ENCODE measurements at places on chromosomes 2 and 18. TPM values are rescaled to one million over a fixed set of nuclear protein-coding genes. Genes with fewer than 3 reads are reported as not detected.

Gene GALNT13
- not detected for total RNA-seq

Gene MOGAT1
- not detected for total RNA-seq

DNA sequence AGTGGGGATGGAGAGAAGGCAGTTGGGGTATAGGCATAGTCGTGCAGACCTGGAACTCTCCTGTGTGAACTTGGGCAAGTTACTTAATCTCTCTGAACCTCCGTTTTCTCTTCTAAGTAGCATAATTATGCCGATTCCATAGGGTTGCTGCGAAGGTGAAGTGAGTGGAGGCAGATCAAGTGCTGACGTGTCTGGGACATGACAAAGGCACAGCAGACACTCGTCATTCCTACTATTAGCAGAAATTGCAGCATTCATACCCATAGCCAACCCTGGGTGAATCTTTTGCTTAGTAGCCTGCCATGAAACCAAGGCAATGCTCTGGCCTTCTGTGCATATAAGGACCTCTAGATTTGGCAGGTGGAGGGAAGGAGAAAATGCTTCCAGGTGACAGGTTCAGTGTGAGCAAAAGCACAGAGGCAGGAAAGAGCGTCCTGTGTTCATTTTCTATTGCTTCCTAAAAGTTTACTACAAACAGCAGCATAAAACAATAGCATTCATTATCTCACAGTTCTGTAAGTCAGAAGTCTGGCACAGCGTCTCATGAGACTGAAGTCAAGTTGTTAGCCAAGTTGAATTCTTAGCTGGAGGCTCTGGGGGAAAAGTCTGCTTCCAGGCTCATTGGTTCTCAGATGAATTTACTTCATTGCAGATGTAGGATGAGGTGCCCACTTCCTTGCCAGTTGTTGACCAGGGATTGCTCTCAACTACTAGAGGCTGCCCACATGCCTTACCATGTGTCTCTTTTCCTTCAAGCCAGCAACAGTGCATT lies 77.8 kb downstream of the CTIF start:
- H3K4me3 ChIP-seq, result no peak overlapping the region
- H3K4me1 ChIP-seq, result peaks cover 59% of the 10 kb centered on the region
- peaks cover 14% of the 10 kb centered on the region for H3K36me3 ChIP-seq
- peaks cover 7% of the 10 kb centered on the region for H3K27me3 ChIP-seq
- H3K27ac ChIP-seq, result no peak overlapping the region

DNA sequence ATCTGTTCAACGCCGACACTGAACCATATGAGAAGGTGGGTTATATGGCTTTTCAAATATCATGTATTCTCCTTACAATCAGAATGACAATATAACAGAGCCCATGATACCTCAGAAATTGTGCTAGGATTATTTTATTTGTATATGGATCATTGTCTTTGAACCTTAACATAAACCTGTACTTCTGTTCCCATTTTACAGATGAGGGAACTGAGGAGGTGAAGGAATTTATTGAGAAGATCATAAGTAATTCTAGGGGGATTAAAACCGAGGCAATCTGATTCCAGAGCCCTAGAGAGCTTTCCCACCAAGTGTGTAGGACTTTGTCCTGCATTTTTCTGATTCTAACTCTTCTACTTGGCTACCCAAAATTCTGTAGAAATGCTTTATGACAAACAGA lies 279.8 kb upstream of the FANCL start:
- no peak overlapping the region for H3K4me3 ChIP-seq
- no peak overlapping the region for H3K27ac ChIP-seq
- H3K27me3 ChIP-seq, result no peaks in the 10 kb centered on the region
- no peaks in the 10 kb centered on the region for H3K36me3 ChIP-seq
- no peaks in the 10 kb centered on the region for H3K4me1 ChIP-seq
- DNase-seq, result no peak

DNA sequence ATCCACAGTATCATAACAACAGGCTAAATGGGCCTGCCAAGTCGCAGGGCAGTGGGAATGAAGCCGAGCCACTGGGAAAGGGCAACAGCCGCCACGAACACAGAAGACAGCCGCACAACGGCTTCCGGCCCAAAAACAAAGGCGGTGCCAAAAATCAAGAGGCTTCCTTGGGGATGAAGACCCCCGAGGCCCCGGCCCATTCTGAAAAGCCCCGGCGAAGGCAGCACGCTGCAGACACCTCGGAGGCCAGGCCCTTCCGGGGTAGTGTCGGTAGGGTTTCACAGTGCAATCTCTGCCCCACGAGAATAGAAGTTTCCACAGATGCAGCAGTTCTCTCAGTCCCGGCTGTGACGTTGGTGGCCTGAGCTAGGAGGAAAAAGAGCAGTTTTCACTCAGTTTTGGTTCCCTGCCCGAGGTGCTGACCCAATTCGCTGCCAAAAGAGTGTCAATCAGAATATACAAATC lies 32.2 kb downstream of the KCTD18 start:
- H3K27ac ChIP-seq, result no peak overlapping the region
- DNase-seq, result no peak
- no peaks in the 10 kb centered on the region for H3K27me3 ChIP-seq
- H3K36me3 ChIP-seq, result peaks cover 33% of the 10 kb centered on the region
- peaks cover 40% of the 10 kb centered on the region for H3K4me1 ChIP-seq

Gene PTMA
- total RNA-seq, result 590 TPM

GRCh38 chr2:233901884-233902283 lies 15.3 kb upstream of the TRPM8 start:
- no peaks in the 10 kb centered on the region for H3K36me3 ChIP-seq
- H3K27ac ChIP-seq, result no peak overlapping the region
- peaks cover 8% of the 10 kb centered on the region for H3K27me3 ChIP-seq

Gene GPAT2
- total RNA-seq, result 37.7 TPM

Gene PUS10
- total RNA-seq, result 4.6 TPM

DNA sequence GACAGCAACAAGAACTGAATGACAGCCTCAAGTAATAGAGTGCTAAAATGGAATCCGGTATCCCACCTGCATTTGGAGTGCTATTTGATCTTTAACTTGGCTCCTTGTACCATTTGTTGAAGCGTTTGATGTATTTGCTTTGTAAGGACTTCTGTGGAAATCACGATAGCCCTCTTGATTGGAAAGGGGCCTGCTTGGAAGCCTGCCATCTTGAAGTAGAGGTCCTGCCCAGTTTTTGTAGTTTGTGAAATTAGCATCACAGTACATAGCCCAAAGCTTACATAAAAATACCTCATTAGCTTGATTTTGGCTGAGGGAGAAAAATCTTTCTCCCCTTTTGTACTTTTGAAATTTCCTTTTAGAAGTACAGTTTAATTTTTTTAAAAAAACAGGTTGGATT lies 2.7 kb downstream of the CDCA7 start:
- H3K4me3 ChIP-seq, result no peak overlapping the region
- H3K36me3 ChIP-seq, result no peaks in the 10 kb centered on the region
- no peak for DNase-seq
- H3K27ac ChIP-seq, result no peak overlapping the region
- peaks cover 18% of the 10 kb centered on the region for H3K4me1 ChIP-seq
- H3K27me3 ChIP-seq, result peaks cover 11% of the 10 kb centered on the region

GRCh38 chr2:171432206-171432968 lies 1.4 kb downstream of the METTL8 start:
- peak overlapping the region; percentile 92 for H3K4me3 ChIP-seq
- H3K4me1 ChIP-seq, result peaks cover 33% of the 10 kb centered on the region
- H3K27ac ChIP-seq, result peak overlapping the region; percentile 87
- peaks cover 41% of the 10 kb centered on the region for H3K36me3 ChIP-seq

GRCh38 chr2:164777847-164778461 lies 63.7 kb downstream of the COBLL1 start:
- no peak overlapping the region for H3K4me3 ChIP-seq
- H3K27ac ChIP-seq, result no peak overlapping the region
- peaks cover 33% of the 10 kb centered on the region for H3K4me1 ChIP-seq

DNA sequence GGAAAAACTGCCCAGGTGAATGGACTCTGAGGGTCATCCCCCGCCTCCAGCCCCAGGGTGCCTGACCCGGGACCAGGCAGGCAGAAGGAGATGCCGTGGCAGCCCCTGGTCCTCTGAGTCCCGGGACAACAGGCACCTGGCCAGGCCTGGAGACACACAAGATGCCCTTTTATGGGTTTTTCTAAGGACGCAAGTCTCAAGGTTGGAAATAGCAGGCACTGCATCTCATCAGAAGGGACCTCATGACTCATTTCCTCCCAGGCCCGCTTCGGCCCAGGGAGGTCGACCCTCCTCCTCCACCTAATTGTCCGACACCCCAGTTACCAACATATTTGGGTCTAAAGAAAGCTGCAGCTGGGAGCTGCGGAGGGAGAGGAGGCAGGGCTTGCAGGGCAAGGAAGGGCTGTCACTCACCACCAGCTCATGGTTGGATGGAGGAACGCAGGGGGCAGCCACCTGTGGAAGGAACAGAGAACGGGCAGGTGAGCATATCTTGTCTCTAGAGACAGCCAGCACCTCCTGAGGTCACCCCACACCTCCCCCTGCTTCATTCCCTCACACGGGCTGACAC lies 82.9 kb downstream of the TNS1 start:
- peak overlapping the region; percentile 89 for H3K27ac ChIP-seq
- peak overlapping the region; percentile 84 for H3K4me3 ChIP-seq
- peaks cover 85% of the 10 kb centered on the region for H3K4me1 ChIP-seq

DNA sequence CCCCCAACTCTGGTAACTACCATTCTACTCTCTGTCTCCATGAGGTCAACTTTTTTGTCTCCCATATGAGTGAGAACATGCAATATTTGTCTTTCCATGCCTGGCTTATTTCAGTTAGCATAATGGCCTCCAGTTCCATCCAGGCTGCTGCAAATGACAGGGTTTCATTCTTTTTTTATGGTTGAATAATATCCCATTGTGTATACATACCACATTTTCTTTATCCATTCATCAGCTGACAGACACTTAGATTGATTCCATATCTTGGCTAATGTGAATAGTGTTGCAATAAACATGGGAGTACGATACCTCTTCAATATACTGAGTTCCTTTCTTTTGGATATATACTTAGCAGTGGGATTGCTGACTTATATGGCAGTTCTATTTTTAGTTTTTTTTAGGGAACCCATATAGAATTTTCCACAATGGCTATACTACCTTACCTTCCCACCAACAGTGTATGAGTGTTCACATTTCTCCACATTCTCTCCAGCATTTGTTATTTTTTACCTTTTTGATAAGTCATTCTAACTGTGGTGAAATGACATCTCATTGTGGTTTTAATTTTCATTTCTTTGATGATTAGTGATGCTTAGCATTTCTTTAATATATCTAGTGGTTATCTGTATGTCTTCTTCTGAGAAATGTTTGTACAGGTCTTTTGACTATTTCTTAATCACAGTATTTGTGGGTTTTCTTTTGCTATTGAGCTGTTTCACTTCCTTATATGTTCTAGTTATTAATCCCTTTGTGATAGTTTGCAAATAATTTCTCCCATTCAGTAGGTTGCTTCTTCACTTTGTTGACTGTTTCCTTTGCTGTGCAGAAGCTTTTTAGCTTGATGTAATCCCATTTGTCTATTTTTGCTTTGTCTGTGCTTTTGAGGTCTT lies 112.2 kb downstream of the SRBD1 start:
- no peaks in the 10 kb centered on the region for H3K27me3 ChIP-seq
- H3K36me3 ChIP-seq, result peaks cover 4% of the 10 kb centered on the region

- no peak overlapping the region for H3K27ac ChIP-seq
- H3K4me3 ChIP-seq, result no peak overlapping the region
- no peaks in the 10 kb centered on the region for H3K27me3 ChIP-seq
- H3K4me1 ChIP-seq, result no peaks in the 10 kb centered on the region
- H3K36me3 ChIP-seq, result no peaks in the 10 kb centered on the region
- DNase-seq, result no peak
These were observed 136.9 kb downstream of the GAREM1 start for GRCh38 chr18:32333781-32334180.

Gene SLC4A3
- 13.4 TPM for total RNA-seq

Gene IL37
- total RNA-seq, result not detected

DNA sequence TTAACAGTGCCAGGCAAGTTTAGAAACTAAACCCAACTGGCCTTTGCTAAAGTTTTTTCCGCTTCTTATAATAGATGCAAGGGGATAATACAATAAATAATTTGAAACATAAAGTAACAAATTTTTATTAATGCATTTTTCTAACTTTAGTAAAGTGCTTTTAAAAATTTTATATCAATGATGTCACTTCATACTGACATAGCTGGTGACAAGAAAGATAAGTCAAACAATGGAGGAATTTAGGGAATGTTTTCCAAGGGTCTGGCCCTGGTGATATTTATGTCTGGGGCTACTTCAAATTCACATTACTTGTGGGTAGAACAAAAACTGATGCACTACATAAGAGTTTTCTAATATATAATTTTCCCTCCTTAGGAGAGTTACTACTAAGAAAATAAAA lies 61.2 kb upstream of the CBLN2 start:
- DNase-seq, result no peak
- no peaks in the 10 kb centered on the region for H3K36me3 ChIP-seq
- H3K27ac ChIP-seq, result no peak overlapping the region

Gene CACNB4
- 0.12 TPM for total RNA-seq

DNA sequence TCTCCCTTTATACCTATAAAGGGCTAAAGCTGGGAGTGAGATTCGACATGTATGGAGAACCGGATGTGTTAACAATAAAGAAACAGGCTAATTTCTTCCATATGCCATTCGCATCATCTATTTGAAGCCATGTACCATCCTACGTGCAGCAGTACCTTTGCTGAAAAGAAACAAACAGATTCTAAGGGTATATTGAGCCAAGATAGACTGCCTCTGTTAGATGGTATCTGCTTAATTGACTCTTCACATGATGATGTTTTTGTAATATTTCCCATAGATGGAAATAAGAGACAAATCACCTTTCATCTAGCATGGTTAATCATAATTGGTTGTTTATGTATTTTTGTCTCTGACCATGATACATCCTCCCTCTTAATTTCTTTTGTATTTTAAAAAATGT lies 32.1 kb upstream of the PAX3 start:
- no peak for DNase-seq
- no peaks in the 10 kb centered on the region for H3K4me1 ChIP-seq

Gene HTR2B
- total RNA-seq, result 0.10 TPM

DNA sequence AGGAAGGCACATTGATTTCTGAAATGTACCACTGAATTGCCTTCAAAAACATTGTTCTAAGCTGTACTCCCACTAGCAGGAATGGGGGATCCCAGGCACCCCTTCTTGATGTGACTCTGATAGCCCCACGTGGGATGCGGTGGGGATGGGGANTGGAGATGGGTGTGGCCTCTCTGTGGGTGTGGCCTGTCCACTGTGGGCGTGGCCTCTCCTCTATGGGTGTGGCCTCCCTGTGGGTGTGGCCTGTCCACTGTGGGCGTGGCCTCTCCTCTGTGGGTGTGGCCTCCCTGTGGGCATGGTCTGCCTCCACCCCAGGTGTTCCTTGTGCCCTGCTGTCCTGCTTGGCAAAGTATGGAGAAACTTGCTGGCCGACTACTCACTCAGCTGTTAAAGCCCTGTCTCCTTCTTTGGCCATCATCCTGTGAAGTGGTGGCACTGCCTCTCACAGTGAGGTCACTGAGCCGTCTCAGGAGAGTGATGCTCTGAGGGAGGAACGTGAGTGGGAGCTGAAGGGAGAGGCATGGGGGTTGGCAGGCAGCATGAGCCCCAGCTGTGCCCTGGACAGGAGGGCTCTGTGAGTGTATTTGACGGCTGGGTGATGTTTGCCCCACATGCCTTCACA lies 6.7 kb upstream of the PARD6G start:
- H3K27ac ChIP-seq, result no peak overlapping the region
- H3K36me3 ChIP-seq, result no peaks in the 10 kb centered on the region
- H3K27me3 ChIP-seq, result peaks cover 14% of the 10 kb centered on the region

- no peak overlapping the region for H3K27ac ChIP-seq
- H3K27me3 ChIP-seq, result peaks cover 3% of the 10 kb centered on the region
- H3K4me1 ChIP-seq, result no peaks in the 10 kb centered on the region
- no peak overlapping the region for H3K4me3 ChIP-seq
- no peaks in the 10 kb centered on the region for H3K36me3 ChIP-seq
These were observed 249.4 kb downstream of the EPHA4 start for GRCh38 chr2:221322741-221323140.

- no peak overlapping the region for H3K4me3 ChIP-seq
- no peaks in the 10 kb centered on the region for H3K4me1 ChIP-seq
- no peak for DNase-seq
- H3K27ac ChIP-seq, result no peak overlapping the region
- H3K36me3 ChIP-seq, result no peaks in the 10 kb centered on the region
- peaks cover 3% of the 10 kb centered on the region for H3K27me3 ChIP-seq
These were observed 211.9 kb downstream of the HRH4 start for GRCh38 chr18:24672165-24672941.

Gene HAAO
- not detected for total RNA-seq

Gene PLGLB2
- total RNA-seq, result 0.47 TPM

Measured in HFFc6 (cell line).